ENCODE measurements at places on chromosomes 13 and 19.

GRCh38 chr19:55245236-55245904, 13.4 kb downstream of the PPP6R1 start:
- DNase-seq: no peak

DNA sequence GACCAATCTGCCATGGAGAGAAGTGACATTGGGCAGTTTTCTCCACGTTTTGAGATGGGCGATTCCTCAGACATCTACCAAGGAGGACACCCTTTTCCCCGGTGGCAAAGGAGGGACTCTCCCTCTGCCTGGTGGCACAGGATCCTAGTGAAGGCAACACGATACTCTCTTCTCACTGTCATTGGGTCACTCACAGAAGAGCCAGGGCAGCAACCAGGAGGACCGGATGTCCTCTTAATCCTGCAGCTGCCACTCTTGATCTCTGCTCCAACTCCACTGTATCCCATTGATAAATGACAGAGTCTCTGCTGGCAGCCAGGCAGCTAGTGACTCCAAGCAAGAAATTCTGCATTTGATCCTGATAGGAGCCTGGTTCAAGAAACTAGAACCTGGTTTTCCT, 42.2 kb downstream of the COL4A2 start:
- DNase-seq: no peak

GRCh38 chr13:64849196-64849595, 2380.9 kb downstream of the PCDH9 start:
- no peak for DNase-seq

GRCh38 chr13:74036373-74036772, 97.8 kb downstream of the KLF12 start:
- no peak for DNase-seq

DNA sequence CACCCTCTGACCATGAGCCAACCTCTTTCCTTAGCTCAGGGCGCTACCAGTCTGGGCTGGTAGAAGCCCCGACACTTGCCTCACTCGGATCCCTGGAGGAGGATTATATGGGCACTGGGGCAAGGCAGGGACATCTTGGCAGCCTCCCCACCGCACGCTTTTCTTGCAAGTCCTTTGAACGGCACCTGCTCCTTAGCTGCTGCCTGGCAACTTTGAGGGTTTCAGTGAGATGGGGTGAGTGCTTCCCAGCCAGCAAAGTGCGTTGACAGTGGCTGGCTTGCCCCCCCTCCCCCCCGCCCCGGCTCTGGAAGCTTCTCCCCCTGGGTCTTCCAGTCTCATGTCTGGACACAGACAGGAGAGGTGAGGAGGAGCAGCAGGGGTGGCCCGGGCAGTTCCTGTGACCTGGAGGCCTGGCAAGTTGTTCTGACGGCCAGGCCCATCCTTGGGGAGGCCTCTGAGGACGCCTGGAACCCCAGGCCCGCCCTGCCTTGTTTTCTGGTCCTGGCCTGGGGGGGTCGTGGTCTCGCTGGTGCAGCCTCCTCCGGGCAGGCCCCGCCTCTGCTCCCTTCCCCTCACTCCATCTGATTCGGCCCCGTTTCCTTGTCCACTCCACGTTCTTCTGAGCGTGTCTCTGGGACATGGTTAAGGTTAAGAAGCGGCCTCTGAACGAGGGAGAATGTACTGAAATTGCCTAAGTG, 75.2 kb downstream of the ATP11A start:
- no peak for DNase-seq

GRCh38 chr19:44757057-44757734, 8.7 kb downstream of the BCL3 start:
- DNase-seq: no peak

- DNase-seq: no peak
Observed at GRCh38 chr13:70894258-70894657, 786.0 kb upstream of the KLHL1 start.

GRCh38 chr19:49387936-49388372, at the start of gene KASH5:
Gene KASH5, plus strand, starts transcription at chr19:49388249. Its CDS starts 2,635 bp downstream, at chr19:49390884.
- DNase-seq: no peak

Data from suprapubic skin (tissue), 4 donors.